ENCODE measurements at places on chromosomes 2 and 18. TPM values are rescaled to one million over a fixed set of nuclear protein-coding genes. Genes with fewer than 3 reads are reported as not detected.

The FEV gene
- total RNA-seq: not detected

The COLEC12 gene
- not detected for total RNA-seq

The STARD7 gene
- total RNA-seq: 133 TPM

The CHRNG gene
- total RNA-seq: not detected

The HOXD13 gene
- 1.4 TPM for total RNA-seq

The SLC16A14 gene
- 0.23 TPM for total RNA-seq

- no peak for DNase-seq
Observed at GRCh38 chr18:62461591-62461990, 61.2 kb upstream of the ZCCHC2 start.

DNA sequence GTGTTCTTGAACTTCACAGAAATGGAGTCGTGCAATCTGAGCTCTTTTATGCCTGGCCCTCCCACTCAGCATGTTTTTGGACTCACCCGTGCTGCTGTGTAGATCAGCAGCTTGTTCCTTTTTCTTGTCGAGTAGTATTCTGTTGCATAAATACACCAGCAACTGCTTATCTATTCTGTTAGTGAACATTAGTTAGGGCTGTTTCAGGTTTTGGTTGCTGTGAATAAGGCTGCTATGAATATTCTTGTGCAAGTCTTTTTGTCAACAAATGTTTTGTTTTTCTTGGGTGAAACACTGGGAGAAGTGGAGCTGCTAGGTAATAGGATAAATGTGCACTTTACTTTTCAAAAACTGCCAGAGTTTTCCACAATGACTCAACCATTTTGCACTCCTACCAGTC lies 15.3 kb upstream of the CIDEA start:
- no peak for DNase-seq

DNA sequence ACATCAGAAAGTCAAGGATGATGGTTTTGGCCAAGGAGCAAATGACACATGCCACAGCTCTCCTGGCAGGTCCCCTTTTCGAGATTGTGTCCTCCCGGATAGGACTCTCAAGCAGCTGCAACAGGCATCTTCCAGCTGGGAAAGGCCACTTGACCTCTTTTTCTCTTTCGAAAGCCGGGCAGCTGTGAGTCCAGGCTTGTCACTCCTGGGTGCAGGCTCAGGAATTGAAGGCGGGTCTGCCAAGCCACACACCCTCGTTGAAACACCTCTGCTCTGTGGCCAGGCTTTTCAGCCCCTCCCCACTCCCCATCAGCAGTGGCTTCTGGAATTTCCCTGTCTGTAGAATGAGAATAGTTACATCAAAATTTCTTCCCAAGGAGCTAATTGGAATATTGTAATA lies 98.0 kb downstream of the CCDC138 start:
- no peak for DNase-seq

GRCh38 chr2:200943527-200944105 lies 19.8 kb downstream of the ORC2 start:
- no peak for DNase-seq

DNA sequence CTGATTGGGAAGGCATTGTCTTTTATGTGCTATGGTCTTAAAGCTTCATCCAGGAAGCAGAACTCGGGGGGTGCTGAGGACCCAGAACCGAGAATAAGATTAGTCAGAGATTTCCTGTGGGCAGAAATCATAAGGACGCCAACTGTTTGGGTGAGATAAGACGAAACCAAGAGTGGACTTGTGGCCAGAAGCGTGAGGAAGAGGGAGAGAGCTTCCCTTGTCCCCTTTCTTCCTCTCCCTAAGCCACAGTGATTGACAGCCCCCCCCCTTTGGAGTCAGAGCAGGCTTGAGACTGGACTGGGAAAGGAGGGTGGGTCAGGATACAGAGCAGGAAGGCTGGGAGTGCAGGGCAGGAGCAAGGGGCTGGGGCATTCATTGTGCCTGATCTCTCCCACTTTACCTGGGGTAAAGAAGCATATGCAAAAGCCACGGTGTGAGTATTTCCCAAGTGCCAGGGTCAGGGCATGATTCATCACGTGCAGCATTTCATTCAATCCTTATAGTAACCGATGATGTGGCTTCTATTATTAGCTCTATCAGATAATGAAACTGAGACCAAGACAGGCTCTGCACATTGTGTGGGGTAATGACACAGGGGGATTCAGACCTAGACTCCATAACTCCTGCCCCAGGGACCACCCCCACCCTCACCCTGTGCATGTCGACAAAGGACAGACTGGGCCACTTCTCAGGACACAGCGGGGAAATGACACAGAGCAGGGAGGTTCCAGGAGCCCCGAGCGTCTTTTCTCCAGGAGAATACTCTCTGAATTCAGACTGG lies 3.0 kb upstream of the IL1RN start:
- peak; percentile 17 for DNase-seq

GRCh38 chr2:80354858-80355257 lies 50.3 kb upstream of the LRRTM1 start:
- no peak for DNase-seq

GRCh38 chr2:68366083-68366560 lies 1.0 kb downstream of the PLEK start:
- DNase-seq: no peak

GRCh38 chr2:175880-176820 lies 87.7 kb downstream of the SH3YL1 start:
- DNase-seq: no peak

GRCh38 chr2:25304826-25305596 lies 36.7 kb downstream of the DNMT3A start:
- no peak for DNase-seq

- DNase-seq: peak; percentile 72
Observed at GRCh38 chr18:62450546-62451410, 72.0 kb upstream of the ZCCHC2 start.

- DNase-seq: no peak
Observed at GRCh38 chr18:48672671-48673340, 134.0 kb downstream of the CTIF start.

DNA sequence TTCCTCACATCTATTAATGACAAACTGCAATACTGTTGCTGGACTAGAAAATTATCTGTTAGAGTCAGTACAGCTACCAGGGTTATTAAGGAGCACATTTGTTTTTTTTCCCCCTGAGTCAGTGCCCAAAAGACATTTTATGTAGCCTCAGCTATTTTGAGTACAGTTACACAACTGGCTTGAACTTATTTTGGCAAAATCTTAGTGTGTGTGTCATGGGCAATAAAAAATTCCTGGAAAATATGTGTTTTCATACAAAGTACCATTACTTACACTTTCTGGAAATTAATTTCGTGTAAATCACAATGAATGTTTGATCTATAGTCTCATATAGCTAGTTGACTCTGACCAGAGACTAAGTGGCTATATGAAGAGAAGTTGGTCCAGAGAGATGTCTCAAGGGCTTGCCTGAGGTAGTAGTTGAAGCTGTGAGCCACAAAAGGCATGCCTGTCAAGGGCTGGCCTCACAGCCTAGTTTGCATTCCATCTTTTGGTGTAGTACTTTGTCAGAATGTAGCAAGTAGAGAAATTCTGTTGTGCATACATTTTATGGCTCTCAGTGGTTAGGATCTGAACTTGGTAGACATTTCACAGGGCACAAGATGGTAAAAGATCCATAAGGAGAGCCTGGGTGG lies 283.4 kb downstream of the MTX2 start:
- no peak for DNase-seq

- no peak for DNase-seq
Observed at GRCh38 chr2:239316562-239317465, 84.0 kb downstream of the HDAC4 start.

DNA sequence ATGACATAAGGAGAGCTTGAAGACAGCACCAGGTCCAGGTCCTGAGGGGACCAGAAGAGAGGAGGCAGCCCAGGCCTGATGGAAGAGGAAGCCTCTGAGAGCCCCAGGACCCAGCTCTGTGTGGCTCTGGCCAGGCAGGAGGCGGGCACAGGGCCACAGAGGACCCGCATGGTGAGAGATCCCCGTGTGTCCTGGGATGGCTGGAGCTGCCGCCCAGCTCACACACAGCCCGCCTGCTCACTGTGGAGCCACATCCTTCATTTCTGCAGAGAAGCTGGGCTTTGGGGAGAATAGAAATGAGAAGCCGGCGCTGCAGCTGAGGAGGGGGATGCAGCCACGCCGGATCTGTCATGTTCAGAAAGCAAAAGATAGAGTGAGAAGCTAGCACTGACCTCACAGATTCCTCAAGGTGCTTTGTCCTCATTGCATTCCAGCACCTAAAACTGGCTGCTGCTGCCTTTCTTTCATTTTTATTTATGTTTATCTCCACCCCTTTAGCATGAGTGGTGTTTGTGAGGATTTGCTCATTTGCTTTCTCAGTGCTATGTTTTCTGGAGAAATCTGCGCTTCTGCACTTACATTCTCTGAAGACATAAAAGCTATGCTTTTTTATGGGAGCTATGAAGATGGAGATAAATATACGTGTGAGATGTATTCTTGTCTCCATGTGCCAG lies 307.6 kb upstream of the MYT1L start:
- no peak for DNase-seq

DNA sequence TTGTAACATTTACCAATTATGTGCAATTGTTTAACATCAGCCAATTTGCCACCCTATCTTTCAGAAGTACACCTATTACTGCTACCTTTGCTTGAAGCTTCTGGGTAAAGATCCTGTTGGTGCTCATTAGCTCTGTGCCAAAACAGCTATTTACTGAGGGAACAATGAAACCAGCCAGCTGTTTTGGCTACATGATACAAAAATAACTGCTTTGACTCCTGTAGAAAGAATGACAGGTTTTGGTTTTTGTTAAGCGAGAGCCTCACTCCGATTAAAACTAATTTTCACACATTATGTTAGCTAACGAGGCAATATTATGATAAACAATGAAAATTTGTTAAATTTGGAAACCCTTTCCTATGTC lies 907.0 kb downstream of the EPHA4 start:
- no peak for DNase-seq

GRCh38 chr18:57585855-57586250 lies 649 bp downstream of the FECH start:
- DNase-seq: no peak

DNA sequence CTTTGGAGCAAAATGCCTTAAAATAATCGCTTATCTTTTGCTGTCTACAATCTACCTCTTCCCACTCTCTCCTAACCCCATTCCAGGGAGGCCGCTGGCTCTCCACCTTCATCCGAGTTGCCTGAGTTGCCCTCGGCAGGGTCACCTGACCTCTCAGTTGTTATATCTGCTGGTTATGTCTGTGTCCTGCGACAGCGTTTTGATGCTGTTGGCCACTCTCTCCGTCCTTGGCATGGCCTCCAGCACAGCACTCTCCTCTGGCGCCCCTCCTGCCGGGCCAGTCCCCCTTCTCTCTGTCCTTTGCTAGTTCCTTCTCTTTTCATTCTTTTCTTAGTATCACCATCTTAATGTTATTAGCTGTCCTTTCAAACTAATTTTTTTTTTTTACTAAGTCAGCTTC lies 41.6 kb downstream of the TRAF3IP1 start:
- DNase-seq: no peak

- DNase-seq: no peak
Observed at GRCh38 chr18:48661421-48661820, 122.6 kb downstream of the CTIF start.

GRCh38 chr18:48835745-48836170 lies 115.0 kb downstream of the SMAD7 start:
- no peak for DNase-seq

DNA sequence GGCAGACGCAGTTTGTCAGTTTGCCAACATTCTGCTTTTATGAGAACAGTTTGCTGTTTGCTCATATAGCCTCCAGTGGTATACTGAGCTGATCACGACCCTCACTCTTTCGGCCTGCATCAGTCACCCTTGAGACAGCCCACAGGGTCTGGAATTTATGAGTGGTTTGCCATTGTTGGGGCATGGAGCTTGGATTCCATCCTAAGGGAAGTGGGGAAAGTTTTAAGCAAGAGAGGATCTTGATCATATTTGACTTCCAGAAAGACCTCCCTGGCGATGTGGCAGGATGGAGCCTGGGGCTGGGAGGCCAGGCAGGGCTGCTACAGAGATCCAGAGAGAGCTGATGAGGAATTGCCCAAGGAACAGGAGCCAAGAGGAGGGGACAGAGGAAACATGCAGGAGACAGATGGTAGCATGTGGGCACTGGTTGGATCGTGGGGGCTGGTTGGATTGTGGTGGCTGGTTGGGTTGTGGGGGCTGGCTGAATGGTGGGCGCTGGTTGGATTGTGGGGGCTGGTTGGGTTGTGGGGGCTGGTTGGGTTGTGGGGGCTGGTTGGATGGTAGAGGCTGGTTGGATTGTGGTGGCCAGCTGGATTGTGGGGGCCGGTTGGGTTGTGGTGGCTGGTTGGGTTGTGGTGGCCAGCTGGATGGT lies 27.3 kb upstream of the GPR17 start:
- no peak for DNase-seq

DNA sequence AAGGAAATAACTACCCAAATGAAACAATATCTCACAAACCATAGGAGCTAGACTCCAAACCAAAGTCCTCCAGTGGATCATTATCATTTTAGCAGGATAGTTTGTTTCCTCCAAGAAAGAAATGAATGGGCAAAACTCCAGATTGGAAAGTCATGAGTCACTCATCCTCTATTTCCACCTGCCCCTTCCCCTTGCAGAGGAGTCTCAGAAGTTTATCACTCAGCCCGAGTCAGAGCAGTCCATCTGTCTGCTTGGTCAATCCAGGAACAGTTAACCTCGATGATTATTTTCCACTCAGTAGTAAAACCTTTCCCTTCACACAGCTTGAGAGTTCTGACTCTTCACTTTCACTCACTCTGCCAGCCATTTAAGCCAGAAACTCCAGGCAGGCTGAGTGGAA lies 462.2 kb downstream of the BCL11A start:
- no peak for DNase-seq

GRCh38 chr2:225074919-225075681 lies 32.8 kb upstream of the DOCK10 start:
- DNase-seq: no peak

DNA sequence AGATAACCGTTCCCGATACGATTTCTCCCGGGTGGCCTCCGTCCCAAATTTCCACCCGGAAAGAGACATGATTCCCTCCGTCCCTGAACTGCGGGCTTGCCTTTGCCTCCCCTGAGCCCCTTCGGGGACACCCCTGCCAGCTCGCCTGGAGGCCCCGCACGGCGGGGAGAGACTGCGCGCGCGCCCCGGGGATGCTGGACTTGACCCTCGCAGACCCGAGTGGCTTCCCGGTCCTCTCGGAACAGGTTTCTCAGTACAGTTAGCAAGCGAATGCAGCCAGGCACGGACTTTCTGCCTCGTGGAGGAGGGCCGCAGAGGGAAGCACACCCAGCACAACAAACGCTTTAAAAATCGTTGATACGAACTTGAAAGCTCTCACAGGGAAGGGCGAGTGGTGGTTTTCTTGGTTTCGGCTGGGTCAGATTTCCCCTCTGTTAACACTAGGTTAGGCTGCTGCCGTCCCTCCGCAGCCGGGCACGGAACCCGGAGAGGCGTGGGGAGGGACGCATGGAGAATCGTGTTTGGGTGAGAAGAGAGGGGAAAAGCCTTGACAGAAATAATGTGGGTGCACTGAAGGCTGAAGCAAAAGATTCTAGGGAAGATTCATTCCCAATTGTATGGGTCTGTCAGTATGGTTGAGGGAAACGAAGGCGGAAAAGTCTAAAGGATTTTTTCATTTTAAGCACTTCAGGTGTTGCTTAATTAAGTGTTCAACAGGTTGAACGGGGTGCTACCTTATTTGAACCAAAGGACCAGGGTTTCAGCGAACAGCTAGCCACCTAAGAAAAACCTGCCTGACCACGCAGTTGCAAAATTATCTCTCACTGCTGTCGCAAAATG lies 916 bp downstream of the TNFRSF11A start:
- peak; percentile 21 for DNase-seq

GRCh38 chr2:19456705-19457309 lies 98.4 kb upstream of the OSR1 start:
- DNase-seq: no peak

- DNase-seq: no peak
Observed at GRCh38 chr2:7127156-7127555, 209.9 kb downstream of the RNF144A start.
